ENCODE measurements at places on chromosomes 12 and 14. TPM values are rescaled to one million over a fixed set of nuclear protein-coding genes. Genes with fewer than 3 reads are reported as not detected.

Gene KRT79
- not detected for total RNA-seq

Gene FUT8
- 128 TPM for total RNA-seq

Gene CIDEB
- total RNA-seq, result 1.3 TPM

Gene ARF3
- total RNA-seq, result 28.9 TPM

Gene PYGL
- 66.0 TPM for total RNA-seq

Gene DPF3
- 8.1 TPM for total RNA-seq

Gene ESPL1
- total RNA-seq, result 1.9 TPM

Gene IL26
- not detected for total RNA-seq

Gene ADAM21
- total RNA-seq, result 0.77 TPM

Gene CCDC60
- not detected for total RNA-seq

Gene AKAP6
- 0.95 TPM for total RNA-seq

Gene VPS37B
- 7.6 TPM for total RNA-seq

Gene BBOF1
- 4.6 TPM for total RNA-seq

Gene MUCL1
- not detected for total RNA-seq

Gene RTN1
- 0.16 TPM for total RNA-seq

Gene ABCC9
- total RNA-seq, result 10.5 TPM

Gene PRH2
- total RNA-seq, result 0.63 TPM

Gene PROX2
- total RNA-seq, result not detected

Gene LIMA1
- 93.8 TPM for total RNA-seq

Gene OTX2
- not detected for total RNA-seq

Gene SMAGP
- total RNA-seq, result 8.2 TPM

Gene PLCZ1
- total RNA-seq, result not detected

Gene OR4E2
- not detected for total RNA-seq

Gene OAS1
- 1.9 TPM for total RNA-seq

Gene CLECL1
- not detected for total RNA-seq

Gene C14orf132
- total RNA-seq, result 35.3 TPM

Gene NAB2
- 53.4 TPM for total RNA-seq

Gene LRFN5
- 13.2 TPM for total RNA-seq

Gene CAPZA3
- total RNA-seq, result not detected

Gene MSI1
- total RNA-seq, result not detected

Gene FAM90A1
- not detected for total RNA-seq

Gene A2ML1
- total RNA-seq, result under 0.01 TPM

Gene ZC2HC1C
- 1.5 TPM for total RNA-seq

Gene LACRT
- total RNA-seq, result not detected

Gene LMO3
- 2.4 TPM for total RNA-seq

Gene PLEKHG7
- not detected for total RNA-seq

Gene FGF6
- total RNA-seq, result not detected

Gene GSG1
- total RNA-seq, result not detected

Gene YBX3
- total RNA-seq, result 86.2 TPM

Gene PPP4R4
- 0.34 TPM for total RNA-seq
